ENCODE measurements at places on chromosomes 12 and 14.

GRCh38 chr14:70748422-70748821 is 60.9 kb downstream of the MAP3K9 start:
- no peak for DNase-seq

DNA sequence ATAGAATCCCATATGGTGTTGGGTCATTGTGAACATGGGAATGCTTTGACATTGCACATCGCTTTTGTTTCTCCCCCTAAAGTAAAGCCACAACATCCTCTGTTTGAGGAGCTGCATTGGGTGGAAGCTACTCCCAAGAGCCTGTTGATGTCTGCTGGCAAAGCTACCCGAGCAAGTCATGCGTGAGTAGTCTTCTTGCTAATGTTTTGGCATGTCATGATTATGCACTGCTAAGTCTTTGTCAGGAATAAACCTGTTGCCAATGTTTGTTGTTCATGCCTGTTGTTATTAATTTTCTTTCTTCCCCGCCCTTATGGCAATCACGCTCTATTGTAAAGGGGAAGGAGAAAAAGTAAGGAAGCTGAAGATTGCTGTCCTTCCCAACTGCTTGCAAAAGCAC is 97.3 kb downstream of the EXOC5 start:
- peak; percentile 14 for DNase-seq

- no peak for DNase-seq
Measured at GRCh38 chr14:100468557-100468956, 118.7 kb downstream of the BEGAIN start.

DNA sequence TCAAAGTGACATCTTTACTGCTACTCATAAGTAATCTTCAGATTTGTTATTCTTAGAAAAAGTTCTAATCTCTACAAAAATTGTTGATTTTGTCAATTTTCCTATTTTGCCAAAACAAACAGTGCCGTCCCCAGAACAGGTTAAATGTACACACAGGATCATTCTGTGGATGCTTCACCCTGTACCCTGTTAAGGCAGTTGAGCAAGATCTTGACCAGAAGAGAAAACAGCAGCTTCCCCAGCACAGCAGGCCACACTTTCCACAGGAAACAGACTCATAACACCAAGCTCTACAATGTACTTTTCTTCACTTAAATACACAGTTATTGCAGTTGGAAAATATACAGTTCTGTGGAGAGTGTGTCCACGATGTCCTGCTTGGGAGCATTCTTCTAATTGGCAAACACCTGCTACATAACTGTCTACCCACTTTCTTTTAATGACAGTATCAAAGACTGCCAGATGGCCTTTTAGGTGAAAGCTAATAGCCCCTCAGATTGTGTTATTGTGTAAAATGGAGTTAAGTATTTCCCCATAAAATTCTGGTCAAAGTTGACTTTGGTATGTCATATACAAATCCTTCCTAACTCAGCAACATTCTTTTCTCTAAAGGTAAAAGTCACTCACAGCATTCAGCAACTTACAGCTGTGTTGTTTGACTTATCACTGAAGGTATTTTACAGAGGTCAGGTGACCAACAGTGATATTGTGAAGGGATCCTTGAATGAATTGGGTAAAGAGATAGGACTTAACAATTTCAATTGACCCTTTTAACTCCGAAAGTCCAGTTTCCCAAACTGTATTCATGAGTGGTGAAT is 77.0 kb downstream of the SEC23A start:
- DNase-seq, result no peak

DNA sequence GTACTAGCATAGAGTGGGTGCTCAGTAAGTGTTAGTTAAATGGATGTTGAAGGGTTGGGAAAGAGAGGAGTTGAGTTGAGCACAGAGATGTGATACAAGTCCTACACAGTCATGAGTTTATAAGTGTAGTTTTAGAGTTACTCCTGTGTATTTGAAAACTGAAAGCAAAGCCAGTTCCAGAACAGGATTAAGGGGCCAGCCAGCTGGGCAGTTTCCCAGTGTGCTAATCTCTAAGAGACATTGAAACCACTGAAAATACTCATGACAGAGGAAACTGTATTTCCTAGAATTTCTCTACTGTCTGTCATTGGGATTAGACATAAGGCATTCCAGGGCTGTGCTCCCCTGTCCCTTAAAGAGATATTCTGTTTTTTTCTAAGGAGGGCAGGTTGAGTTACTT is 101.0 kb downstream of the DERA start:
- DNase-seq, result no peak

Data from foreskin keratinocyte (primary cell).